ENCODE measurements at places on chromosomes 3 and 15.

- DNase-seq, result no peak
Observed at GRCh38 chr15:88646088-88646405, 7.2 kb downstream of the ISG20 start.

- no peak for DNase-seq
Observed at GRCh38 chr3:109982201-109982600, 644.9 kb upstream of the DPPA4 start.

GRCh38 chr15:66232267-66232625 lies 21.3 kb downstream of the MEGF11 start:
- DNase-seq, result no peak

GRCh38 chr3:142566096-142566495 lies 12.4 kb downstream of the ATR start:
- DNase-seq, result no peak

GRCh38 chr15:67164401-67164791 lies 90.1 kb downstream of the AAGAB start:
- no peak for DNase-seq

DNA sequence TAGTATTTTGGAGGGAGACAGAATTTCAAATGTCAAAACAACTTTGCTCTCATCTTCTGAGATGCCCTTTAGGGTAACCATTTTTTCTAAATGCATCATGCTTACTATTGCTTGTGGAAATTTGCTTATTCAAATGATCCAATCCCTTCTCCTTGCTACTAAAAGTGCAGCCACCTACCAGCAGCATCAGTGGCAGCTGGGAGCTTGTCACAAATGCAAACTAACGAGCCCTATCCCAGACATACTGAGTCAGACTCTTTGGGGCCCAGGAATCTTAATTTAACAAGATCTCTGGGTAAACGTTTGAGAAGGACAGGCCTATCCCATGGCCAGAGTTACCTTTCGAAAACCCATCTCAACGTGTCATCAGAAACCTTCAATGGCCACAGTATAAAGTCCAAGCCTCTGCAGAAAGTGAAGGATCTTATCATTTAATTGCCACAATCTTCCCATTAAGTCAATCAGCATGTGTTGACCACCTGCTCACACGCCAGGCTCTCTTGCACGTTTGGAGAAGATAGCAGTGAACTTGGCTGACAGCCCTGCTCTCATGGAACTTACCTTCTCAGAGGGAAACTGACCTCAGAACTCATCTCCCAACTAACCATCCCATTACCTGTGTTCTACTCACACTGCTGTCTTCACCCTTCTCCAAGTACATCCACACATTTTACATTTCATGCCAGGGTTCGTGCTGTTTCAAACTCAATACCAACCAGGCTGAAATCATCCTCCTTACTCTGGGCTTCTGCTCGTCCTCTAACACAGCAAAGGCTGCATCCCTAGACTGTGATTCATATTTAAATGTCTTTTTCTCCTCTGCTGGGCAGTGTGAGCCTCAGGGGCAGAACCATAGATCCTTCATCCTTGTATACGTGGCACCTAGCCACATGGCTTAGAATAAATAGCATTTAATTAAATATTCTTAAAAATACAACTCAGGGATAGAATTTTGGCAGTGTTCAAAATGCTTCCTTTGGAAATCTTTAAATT lies 24.8 kb upstream of the VGLL4 start:
- DNase-seq, result no peak

DNA sequence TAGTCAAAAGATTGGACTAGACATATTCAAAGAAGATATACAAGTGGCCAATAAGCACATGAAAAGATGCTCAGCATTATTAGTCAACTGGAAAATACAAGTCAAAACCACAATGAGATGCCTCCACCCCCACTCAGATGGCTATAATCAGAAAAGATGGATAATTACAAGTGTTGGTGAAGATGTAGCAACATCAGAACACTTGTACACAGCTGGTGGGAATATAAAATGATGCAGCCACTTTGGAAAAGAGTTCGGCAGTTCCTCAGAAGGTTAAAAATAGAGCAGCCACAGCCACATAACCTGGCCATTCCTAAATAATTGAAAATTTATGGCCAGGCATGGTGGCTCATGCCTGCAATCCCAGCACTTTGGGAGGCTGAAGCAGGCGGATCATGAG lies 38.4 kb downstream of the HEG1 start:
- no peak for DNase-seq

GRCh38 chr3:169929830-169930519 lies 18.6 kb downstream of the SAMD7 start:
- DNase-seq, result no peak

GRCh38 chr15:81166636-81167305 lies 29.9 kb upstream of the IL16 start:
- no peak for DNase-seq

DNA sequence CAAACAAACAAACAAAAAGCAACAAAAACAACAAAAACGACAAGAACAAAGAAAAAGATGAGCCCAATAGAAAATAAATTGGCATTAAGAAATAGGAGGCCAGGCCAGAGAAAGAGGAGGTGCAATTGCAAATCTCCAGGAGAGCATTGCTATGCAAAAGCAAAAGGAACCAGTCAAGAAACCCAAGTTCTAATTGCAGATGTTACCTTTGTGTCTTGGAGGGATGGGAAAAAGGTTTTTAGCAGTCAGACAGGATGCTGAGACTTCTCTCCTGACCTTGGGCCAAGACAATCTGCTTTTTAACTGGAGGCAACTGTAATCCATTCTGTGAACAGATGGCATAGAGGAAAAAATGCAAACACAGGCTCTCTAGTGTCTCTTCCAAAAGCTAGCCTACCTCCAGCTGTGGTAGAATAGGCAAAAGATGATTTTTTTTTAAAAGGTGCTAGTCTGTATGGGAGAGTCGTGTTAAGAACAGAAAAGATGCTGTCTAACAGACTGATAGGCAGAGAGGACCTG lies 56.4 kb downstream of the LSAMP start:
- no peak for DNase-seq
